ENCODE measurements at places on chromosomes 2 and 18.

- DNase-seq = peak; percentile 27
Observed at GRCh38 chr2:119276864-119277263, 53.2 kb downstream of the STEAP3 start.

GRCh38 chr2:149076863-149077412 is 38.4 kb downstream of the LYPD6B start:
- no peak for DNase-seq

DNA sequence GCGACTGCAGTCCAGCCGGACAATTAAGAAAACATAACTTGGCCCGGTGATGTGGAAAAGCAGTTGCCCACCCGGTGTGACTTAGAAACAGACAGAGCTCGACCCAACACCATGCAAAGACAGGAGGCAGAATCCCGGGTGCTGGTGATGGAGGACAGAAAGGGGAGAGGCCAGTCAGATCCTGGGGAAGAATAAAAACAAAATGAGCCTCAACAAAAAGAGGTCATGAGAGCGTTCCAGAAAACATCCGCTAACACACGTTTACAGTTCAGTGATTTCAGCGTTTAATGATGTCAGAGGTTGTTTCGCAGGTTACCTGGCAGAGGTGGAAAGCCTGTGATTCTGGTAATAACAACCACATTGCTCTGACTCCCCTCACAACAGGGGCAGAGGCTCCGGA is 111.9 kb downstream of the OSR1 start:
- DNase-seq = no peak

- DNase-seq = no peak
Observed at GRCh38 chr2:214747992-214748391, 61.5 kb downstream of the BARD1 start.

GRCh38 chr2:51722311-51722710 is 690.4 kb upstream of the NRXN1 start:
- no peak for DNase-seq

GRCh38 chr2:44430342-44430741 is 68.6 kb downstream of the CAMKMT start:
- peak; percentile 87 for DNase-seq

DNA sequence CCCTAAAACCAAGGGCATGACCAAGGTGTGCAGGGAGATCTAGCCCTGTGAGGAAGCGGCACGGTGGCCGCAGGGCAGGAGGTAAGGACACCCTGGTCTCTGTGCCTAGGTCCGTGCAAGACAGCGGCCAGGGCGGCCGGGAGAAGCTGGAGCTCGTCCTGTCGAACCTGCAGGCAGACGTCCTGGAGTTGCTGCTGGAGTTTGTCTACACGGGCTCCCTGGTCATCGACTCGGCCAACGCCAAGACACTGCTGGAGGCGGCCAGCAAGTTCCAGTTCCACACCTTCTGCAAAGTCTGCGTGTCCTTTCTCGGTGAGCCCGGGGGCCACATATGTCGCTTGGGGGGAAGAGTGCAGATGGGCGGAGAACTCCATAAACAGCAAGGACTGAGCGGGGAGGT is 235.4 kb downstream of the ATAD2B start:
- DNase-seq = no peak

- DNase-seq = no peak
Observed at GRCh38 chr18:65821911-65822310, 71.1 kb downstream of the CDH7 start.

DNA sequence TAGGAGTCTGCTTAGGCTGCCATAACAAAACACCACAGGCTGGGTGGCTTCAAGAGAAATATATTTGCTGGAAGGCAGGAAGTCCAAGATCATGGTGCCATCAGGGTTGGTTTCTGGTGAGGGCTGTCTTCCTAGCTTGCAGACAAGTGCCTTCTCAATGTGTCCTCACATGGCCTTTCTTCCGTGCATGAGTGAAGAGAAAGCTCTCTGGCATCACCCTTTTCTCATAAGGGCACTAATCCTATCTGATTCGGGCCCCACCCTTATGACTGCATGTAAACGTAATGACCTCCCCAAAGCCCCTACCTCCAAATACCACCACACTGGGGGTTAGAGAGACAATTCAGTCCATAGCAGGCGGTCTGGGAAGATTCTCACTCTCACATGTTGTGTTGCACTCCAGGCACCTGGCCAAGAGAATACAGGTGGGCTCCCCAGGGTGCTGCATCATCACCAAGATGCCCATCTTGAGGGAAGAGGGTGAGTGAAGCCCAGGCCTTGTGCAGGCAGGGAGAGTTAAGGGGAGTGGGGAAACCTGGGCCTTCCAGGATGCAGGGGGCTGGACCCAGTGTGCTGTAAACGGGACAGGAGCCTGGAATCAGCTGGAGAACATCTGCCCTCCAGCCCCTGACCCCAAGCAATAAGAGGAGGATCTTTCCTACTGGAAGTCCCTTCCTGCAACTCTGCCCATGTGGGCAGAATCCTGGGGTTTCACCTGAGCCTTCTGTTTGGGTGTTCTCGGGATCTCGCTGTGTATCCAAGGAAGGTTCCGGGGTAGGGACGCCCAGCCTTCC is 10.2 kb downstream of the CATIP start:
- DNase-seq = no peak

- no peak for DNase-seq
Observed at GRCh38 chr2:19349911-19350677, 8.3 kb downstream of the OSR1 start.

- peak; percentile 72 for DNase-seq
Observed at GRCh38 chr2:176817061-176817565, 395.5 kb upstream of the HNRNPA3 start.

GRCh38 chr2:130316596-130316995 is 26.1 kb upstream of the IMP4 start:
- no peak for DNase-seq

DNA sequence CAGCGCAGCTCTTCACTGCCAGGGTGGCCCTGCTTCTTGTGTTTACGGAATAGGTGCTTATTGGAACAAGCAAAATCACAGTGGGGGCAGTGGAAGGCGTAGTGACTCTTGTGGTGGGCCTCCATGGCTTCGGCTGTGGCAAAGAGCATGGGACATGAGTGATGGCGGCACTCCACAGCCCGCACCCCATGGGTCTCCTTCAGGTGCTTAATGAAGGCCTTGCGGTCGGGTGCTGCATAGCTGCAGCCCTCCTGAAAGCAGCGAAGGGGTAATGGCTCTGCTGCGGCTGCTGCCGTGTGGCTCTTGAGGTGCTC is 10.7 kb downstream of the ZNF142 start:
- DNase-seq = no peak

- DNase-seq = no peak
Observed at GRCh38 chr18:74266161-74266560, 25.6 kb downstream of the CYB5A start.

DNA sequence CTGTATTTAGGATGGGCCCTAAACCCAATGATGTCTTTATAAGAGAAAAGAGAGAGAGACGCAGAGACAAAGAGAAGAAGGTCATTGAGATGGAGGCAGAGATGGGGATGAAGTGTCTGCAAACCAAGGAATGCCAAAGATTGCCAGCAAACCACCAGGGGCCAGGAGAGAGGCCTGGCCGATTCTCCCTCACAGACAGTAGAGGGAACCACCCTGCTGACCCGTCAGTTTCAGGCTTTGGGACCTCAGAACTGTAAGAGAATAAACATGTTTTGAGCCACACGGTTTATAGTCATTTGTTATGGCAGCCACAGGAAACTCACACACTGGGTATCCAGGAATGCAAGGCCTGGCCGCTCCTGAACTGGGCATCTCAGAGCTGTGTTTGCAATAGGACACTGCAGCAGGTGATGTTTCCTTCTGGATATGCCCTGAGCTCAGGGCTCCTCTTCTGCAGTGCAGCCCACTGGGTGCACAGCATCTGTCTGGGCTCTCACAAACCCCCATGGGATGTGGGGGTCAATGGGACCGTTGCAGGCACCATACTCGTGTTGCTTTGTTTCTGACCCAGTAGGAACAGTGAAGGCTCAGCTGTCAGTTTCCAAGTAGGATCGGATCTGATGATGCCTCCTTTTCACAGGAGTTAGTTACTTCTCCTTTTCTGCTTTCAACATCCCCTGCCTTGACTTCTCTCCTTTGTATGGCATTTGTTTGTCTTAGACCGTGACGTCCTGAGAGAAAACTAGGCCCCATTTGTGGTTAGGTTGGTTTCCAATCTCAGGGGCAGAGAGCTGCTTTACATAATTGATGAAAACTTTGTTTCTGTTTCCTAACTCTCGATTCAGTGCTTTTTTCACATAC is 20.8 kb downstream of the PTPN18 start:
- no peak for DNase-seq

- peak; percentile 91 for DNase-seq
Observed at GRCh38 chr2:43519643-43520221, 76.1 kb downstream of the THADA start.

GRCh38 chr2:240240017-240240734 is 99.7 kb upstream of the OTOS start:
- DNase-seq = no peak

- no peak for DNase-seq
Observed at GRCh38 chr2:84362541-84362940, 96.5 kb downstream of the SUCLG1 start.

- no peak for DNase-seq
Observed at GRCh38 chr2:238875471-238876231, 27.8 kb downstream of the TWIST2 start.

DNA sequence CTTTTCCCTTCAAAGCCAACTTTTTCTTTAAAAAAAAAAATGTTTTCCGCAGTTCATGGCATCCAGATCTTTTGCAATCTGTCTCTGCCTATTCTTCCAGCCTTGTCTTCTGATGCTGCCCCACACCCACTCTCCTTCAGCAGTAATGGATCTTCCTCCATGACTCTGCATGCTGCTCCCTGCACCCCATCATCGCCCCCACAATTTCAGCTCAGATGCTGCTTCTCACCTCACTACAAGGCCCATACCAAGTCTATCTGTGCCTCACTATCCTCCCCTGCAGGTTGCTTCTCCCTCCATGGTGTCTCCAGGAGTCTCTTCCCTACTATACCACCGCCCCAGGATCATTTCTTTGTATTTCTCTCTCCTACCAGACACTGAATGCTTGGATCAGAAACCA is 260.6 kb downstream of the ANAPC1 start:
- DNase-seq = no peak

- DNase-seq = no peak
Observed at GRCh38 chr2:15145919-15146318, 415.2 kb downstream of the NBAS start.

GRCh38 chr2:221649051-221649775 is 77.1 kb upstream of the EPHA4 start:
- DNase-seq = peak; percentile 59

GRCh38 chr2:169670937-169671336 is 23.3 kb downstream of the CFAP210 start:
- DNase-seq = no peak

DNA sequence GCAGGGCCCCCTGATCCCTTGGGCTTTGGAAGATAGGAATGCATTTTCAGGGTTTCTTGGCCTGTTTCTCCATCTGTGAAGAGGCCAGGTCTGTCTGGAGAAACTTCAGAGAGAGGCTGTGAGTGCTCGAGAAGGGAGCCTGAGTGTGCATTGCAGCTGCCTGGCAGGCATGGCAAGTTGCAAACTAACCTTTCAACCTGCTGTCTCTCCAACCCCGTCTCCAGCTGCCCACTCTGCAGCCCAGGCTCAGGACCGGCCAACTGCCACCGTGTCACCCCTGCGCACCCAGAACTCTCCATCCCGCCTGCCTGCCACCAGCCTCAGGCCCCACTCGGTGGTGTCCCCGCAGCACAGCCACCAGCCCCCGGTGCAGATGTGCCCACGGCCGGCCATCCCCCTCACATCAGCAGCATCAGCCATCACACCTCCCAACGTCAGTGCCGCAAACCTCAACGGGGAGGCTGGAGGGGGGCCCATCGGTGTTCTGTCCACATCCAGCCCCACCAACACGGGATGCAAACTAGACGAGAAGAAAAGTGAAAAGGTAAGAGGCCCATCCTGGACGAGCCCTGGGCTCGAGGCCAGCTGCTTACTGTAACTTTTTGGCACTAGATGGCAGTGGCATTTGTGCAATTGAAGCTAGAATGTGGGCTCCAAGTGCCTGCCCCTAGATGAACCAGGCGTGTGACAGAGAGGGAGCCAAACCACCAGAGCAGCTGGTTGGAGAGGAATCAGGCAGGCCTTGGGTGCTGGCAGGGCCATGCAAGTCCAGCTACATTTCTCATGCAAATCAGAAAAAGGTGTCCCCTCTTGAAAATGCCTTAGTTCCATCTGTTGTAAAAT is 164.6 kb downstream of the SEPTIN10 start:
- no peak for DNase-seq

- no peak for DNase-seq
Observed at GRCh38 chr2:8239531-8240088, 442.2 kb upstream of the ID2 start.

DNA sequence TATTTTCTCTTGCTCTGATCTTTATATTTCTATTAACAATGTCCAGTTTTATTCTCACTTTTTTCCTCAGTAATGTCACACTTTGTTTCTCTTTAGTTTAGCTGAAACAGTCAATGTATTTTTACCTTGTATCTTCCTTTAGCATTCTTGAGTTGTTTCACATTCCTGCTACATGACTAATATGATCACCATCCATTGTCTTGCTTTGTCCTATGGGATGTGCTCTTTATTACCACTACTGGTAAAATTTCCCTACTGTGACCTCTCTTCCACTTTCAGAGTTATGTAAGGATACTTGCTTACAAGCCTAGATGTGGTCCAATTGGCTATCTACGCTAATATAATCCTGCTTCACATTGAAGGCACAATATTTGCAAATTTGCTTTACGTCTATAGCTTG is 457.9 kb downstream of the PIK3C3 start:
- no peak for DNase-seq

DNA sequence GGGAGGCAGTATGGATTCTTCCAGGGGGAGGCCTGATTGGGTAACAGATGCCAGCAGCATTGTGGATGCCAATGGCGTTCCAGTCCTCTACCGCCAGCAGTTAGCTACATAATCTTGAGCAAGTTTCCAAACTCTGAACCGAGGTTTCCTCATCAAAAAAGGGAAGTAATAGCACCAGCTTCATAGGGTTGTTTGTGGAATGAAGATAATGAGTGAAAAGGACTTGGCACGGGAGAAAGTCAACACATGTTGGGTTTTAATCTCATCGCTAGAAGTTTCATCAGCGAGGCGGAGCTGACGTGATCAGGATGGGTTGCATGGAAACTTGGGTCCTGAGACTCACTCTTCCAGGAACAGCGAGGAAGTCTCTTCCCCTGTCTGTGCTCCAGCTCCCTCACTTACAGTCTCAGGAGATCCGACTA is 266.7 kb downstream of the SH3BP4 start:
- no peak for DNase-seq

- peak; percentile 75 for DNase-seq
Observed at GRCh38 chr2:177489719-177490301, 97.2 kb downstream of the AGPS start.

DNA sequence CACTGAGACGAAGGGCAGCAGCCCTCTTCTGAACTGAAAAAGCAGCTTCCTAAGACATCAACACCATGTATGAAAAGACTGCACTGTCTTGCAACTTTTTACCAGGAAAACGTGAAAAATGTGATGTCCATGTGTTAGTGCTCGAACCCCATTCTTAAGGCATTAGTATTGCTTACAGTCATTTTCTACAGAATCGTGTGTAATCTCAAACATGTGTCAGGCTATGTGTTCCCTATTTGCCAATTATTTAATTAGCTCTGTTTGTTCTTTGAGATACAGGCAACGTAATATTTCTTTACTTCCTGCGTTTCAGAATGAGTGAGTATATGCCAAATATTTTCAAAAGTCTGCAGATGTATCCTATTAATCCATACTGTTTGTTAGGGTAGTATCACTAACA is 307.7 kb upstream of the CCDC68 start:
- no peak for DNase-seq

GRCh38 chr2:4931721-4932365 is 760.3 kb upstream of the SOX11 start:
- DNase-seq = peak; percentile 12
